ENCODE measurements at places on chromosomes 1 and 21. TPM values are rescaled to one million over a fixed set of nuclear protein-coding genes. Genes with fewer than 3 reads are reported as not detected.

GRCh38 chr1:224656392-224656791 is 40.3 kb downstream of the CNIH3 start:
- DNase-seq, result no peak

FAM72C gene
- polyA plus RNA-seq, result not detected

DNA sequence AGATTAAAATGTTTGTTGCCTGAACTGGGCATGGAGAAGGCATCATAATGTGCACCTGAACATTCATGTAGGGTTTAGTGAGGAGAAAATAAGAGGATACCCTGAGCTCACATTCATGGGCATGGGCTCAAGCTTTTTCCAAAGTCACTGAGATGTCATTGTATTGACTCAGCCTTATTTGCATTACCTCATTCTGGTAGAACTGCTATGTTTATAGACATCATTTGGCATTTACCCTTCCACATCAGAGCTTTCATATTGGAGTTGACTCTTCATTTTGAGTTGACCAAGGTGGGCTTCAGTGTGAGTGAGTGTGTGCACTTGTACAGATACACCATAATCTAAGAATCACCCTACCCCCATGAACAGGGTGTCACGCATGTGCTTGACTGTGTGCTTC is 143.2 kb downstream of the PBX1 start:
- no peak for DNase-seq

DNA sequence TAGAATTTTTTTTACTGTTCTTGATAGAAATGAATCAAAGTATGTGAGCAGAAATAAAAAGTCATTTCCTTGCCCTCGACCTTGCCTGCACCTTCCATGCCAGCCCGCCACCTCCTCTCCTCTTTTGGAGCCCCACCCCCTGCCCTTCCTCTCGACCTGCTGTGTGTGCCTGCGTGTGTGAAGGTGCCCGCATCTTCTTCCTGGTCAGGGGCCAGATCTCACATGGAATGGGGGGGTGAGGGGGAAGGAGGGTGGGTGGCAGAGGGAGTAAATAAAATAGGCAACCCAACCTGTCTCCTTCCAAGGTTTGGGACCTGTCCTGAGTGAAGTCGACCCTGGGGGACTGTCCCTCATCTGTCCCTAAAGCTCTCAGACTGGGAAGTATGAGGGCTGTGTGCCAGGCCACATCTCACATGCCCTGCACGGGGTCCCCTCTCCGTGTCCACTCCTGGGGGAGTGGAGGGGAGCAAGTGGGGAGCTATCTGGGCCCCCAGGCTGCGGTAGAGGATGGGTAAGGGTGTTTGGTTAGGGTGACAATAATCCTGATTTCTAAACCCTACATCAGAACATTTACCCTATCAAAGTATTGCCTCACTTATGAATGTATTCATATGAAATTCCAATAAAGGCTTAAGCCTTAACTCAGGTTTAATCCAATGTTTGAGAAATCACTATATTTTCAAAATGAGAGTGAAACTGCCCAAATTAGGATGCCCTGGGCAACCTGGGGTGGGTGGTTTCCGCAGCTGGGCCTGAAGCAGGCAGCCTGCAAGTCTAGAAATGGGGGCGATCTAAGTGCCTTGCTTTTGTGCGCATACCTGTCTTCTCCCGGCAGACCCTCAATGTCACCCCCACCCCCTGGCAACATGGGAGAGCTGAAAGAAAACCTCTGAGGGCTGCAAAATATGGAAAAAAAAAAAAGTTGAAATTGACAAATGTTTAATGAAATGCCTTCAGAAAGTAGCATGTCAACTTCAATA is 15.4 kb downstream of the AMPD2 start:
- no peak for DNase-seq

- no peak for DNase-seq
Observed at GRCh38 chr21:14548779-14549178, 2.7 kb upstream of the SAMSN1 start.

DNA sequence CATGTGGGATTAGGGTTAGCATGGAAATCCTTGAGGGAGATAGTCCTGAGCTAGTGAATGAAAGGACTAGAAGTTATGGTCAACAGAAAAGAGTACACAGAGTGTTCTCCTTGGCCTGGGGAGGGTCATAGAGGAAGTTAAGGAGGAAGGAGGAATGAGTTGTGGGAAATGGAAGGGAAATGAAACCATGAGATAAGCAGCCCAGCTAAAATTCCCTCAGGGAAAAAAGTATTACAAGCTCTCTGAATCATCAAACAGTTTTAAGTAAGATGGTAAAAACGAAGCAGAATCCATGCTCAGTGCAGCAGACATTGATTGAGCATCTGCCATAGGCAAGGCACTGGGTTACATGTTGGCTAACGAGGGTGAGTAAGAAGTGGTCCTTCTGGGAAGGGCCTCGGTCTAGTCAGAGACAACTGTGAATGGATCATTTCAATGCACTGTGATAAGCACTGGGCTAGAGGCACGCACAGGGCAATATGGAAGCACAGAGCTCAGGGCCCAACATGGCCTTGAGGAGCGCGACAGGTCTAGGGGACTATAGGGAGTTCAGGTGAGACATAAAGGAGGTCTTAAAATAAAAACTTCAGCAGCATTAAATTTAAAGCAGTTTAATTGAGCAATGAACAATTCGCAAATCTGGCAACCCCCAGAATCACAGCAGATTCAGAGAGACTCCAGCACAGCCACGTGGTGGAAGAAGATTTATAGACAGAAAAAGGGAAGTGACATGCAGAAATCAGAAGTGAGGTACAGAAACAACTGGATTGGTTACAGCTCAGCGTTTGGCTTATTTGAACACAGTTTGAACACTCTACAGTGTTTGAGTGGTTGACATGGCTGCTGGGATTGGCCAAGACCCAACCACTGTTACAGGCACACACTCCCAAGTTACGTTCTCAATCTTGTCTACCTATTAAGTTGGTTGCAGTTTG is 219.5 kb downstream of the HLX start:
- DNase-seq, result no peak

- DNase-seq, result no peak
Observed at GRCh38 chr1:164137273-164137925, 421.6 kb upstream of the PBX1 start.

PGLYRP3 gene
- not detected for polyA plus RNA-seq

TAS1R3 gene
- 0.08 TPM for polyA plus RNA-seq

SLC25A44 gene
- 21.1 TPM for polyA plus RNA-seq

GRCh38 chr1:21312407-21312992 is 22.2 kb upstream of the ECE1 start:
- DNase-seq, result no peak

CFHR5 gene
- not detected for polyA plus RNA-seq

- DNase-seq, result no peak
Observed at GRCh38 chr21:34534522-34534921, 22.5 kb upstream of the KCNE1 start.

DNA sequence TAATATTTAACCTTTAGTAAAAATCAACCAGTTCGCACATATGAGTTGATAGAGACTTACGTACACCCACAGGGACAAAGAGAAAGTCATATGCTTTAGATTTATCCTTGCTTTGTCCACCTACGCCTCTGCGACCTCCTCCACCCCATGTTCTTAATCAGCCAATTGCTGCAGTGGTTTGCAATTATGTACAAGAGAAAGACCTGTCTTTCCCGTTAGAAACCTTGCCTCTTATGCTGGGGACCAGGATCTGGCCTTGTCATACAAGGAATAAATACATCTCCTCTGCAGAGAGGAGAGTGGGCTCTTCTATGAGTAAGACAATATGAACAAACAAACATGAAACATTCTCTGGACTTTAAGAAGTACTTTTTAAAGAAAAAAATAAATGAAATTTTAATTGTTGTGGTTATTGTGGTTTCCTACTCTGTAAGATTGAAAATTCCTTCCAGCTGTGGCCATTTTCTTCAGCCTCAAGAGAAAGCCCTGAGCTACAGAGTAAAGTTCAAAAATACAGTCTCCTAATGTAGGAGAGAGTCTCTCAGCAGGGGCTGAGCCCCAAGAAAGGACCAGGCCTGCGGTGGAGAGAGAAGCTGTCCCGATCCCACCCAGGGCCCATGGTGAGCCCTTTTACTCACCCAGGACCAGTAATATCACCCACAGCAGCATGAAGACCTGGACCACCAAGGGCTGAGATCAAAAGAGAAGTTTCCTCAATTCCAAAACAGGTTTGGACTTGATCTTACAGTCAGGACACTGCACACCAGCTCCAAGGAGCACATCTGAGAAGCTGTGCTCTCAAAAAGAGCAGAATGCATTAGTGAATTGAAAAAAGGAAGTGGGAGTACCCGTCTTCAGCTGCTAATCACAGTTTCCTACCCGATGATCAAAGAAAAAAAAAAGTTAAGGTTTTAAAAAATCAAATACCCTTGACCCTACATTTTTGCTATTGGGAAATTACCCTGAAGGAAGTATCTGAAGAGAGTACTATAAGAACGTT is at the start of gene FCRL5:
Gene FCRL5 (minus strand): TSS at position 822 of the 1,000 bp plus-strand sequence. CDS start 153 bp downstream, at position 669.
- no peak for DNase-seq

DNA sequence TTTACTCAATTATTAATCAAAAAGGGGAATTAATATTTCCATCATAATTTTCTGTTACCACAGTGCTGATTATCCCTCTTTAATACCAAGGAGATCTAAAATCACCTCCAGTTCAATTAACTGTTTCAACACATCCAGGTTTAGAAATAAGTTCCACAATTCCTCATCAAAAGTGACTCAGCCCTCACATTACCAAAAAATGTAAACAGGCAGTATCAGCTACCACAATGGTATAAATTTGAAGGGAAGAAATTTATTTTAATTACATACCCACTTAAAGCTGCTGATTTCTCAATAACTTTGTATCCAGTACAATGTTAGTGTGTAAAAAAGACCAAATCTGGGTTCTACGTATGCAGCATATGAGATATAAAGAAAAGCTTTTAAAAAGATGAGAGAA is 51.9 kb downstream of the EIF4G3 start:
- DNase-seq, result no peak

NLRP3 gene
- 0.07 TPM for polyA plus RNA-seq

- DNase-seq, result no peak
Observed at GRCh38 chr1:117590273-117590925, 15.4 kb upstream of the TENT5C start.

MAN1C1 gene
- polyA plus RNA-seq, result 1.8 TPM

- no peak for DNase-seq
Observed at GRCh38 chr1:206419783-206420182, 50.5 kb upstream of the IKBKE start.

TMEM51 gene
- 0.70 TPM for polyA plus RNA-seq

Measured in psoas muscle (tissue), 8 donors.